GM06990 (cell line): ENCODE measurements at places on chromosomes 7 and 10.

GRCh38 chr10:111833251-111833650, 350.3 kb downstream of the GPAM start:
- no peak for DNase-seq

DNA sequence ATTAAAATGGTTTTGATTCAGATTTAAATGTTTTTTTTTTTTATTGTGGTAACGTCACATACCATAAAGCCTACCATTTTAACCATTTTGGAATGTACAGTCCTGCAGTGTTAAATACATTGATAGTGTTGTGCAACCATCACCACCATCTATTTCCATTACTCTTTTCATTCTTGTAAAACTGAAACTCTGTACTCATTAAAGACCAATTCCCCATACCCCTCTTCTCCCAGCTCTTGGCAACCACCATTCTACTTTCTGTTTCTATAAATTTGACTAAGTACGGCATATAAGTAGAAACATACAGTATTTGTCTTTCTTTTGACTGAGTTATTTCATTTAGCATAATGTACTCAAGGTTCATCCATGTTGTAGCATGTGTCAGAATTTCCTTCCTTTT, 96.2 kb downstream of the EXOC4 start:
- DNase-seq = no peak

GRCh38 chr7:94389381-94389780, 5.3 kb upstream of the COL1A2 start:
- DNase-seq = no peak

- no peak for DNase-seq
Observed at GRCh38 chr10:8499312-8499711, 444.8 kb downstream of the GATA3 start.

GRCh38 chr10:88293651-88294230, 289.4 kb downstream of the RNLS start:
- no peak for DNase-seq

- peak; percentile 6 for DNase-seq
Observed at GRCh38 chr7:131424219-131424822, 96.6 kb downstream of the MKLN1 start.

- DNase-seq = no peak
Observed at GRCh38 chr7:136923111-136923667, 54.7 kb downstream of the CHRM2 start.

GRCh38 chr7:148698007-148698396, 701 bp upstream of the CUL1 start:
- DNase-seq = no peak

- no peak for DNase-seq
Observed at GRCh38 chr10:83343676-83344075, 795.6 kb upstream of the GHITM start.

GRCh38 chr7:42407021-42407710, 170.2 kb upstream of the GLI3 start:
- DNase-seq = no peak

DNA sequence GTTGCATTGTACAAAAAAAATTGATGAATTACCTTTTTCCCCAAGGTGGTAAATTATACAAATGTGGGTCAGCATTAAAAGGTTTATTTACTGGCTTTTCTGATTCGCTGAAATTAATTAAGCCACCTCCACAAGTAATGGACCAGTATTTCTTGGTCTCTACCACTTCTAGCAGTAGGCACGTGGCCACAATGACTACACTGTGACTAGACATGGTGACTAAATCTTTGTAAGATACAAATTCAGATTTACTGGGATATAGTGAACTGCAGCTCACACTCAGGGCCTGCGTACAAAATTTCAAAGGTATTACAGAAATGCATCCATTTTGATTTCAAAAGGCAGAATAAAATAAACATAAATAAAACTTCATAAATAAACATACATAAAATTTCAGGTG, 10.9 kb downstream of the HPSE2 start:
- no peak for DNase-seq

- DNase-seq = no peak
Observed at GRCh38 chr7:130441408-130441869, 623 bp upstream of the CEP41 start.

DNA sequence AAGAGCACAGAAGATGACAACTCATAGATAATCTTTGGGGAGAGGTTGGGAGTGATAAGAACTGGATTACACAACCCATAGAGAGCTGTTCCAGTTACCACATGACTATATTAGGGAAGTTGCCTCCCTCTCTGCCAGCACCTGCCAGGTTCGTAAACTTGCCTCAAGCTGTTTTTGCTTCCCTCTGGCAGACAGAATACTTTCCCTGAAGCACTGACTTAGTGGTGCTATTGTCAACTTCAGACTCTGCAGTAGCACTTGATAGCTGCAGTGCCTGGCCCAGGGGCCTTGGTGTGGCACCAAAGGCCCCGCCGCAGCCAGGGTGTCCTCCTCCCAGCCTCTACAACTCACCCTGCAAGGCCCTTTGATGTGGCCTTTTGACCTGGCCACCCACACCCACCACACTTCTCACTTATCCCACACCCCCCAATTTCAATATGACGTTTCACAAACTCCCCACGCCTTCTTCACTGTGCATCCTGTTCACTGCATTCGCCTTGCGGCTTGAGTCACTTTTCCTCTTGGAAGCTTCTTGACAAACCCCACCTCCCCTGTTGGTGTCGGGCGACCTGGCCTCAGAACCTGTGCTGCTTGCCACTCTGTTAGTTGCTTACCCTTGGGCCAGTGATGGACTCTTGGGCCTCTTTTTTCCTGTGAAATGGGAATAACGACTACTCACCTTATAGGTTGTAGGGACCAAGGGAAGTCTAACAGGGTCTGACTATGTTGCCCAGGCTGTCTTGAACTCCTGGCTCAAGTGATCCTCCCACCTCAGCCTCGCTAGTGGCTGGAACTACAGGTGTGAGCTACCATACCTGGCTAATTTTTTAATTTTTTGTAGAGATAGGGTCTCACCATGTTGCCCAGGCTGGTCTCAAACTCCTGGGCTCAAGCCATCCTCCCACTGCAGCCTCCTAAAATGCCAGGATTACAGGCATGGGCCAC, 50.2 kb upstream of the PODXL start:
- DNase-seq = no peak

- no peak for DNase-seq
Observed at GRCh38 chr10:129936923-129937300, 27.2 kb downstream of the EBF3 start.

DNA sequence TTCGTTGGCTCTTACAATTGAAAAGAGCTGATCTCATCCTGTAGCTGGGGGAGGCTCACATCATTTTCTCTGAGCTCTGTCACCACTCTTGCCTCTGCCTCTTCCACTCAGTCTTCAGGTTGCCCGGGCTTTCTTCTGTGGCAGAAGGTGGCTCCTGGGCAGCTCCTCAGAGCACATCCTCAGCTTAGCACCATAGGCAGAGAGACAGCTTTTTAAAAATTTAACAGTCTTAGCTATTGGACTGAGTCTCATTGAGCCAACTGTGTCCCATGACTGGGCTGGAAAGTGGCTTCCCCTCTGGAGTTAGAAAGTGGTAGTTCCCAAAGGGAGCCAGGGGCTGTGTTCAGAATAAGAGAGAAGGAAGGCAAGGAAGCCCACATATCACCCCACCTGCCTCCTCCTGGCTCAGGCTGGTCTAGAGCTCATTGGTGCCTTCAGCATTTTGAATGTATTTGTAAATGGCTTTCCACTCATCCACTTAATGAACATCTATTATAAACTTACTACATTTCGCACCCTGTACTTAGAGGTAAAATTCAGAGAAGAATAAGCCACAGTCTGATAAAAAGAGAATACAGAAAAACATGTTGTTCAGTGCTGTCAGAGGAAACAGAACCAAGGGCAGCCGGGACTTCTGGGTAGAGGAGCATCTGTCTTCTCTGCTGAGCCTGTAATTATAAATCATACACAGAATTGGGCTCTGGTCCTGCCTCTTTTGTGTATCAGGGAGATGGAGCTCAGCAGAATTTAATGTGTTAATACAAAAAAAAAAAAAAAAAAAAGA, 119.3 kb downstream of the WDFY4 start:
- DNase-seq = no peak

GRCh38 chr7:132685277-132685676, 109.0 kb upstream of the PLXNA4 start:
- DNase-seq = no peak

GRCh38 chr7:151007469-151007898, 16.7 kb downstream of the NOS3 start:
- no peak for DNase-seq

GRCh38 chr10:66717231-66717981, 208.4 kb upstream of the LRRTM3 start:
- no peak for DNase-seq

DNA sequence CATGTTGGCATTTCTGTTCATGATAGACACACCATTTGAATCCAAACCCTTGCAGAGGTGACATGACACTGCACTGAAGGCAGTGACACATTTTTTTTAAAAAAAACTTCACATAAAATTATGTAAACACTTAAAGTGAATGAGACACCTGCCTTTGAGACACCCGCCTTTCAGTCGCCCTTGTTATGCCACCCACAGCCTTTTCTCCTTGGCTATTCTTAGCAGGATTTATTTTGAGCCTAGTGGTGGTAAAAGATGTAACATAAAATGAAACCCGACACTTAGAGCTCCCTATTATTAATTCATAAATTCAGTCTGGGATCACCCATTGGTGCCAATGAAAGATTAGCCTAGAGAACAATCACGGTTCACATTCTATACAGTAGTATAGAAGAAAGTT, 161.3 kb downstream of the DYNC1I1 start:
- DNase-seq = no peak

DNA sequence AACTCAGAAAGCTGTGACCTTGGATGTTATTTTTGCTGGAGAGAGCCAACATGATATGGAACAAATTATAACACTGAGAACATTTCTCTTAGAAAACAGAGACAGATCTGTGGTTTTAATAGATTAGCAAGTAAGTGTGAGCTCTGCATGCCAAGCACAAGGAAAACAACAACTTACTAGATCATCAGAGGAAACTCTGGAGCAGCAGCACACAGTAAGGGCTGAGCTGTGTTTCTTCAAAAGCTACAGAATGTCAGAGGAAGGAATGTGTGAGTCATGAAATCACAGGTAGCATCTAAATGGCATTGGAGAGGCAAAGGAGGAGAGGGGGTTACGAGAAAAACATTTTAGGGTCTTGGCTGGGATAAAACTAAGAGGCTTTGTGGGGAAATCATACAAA, 283.4 kb upstream of the FZD8 start:
- no peak for DNase-seq

- DNase-seq = peak; percentile 9
Observed at GRCh38 chr7:77558284-77558967, 21.3 kb downstream of the PTPN12 start.

DNA sequence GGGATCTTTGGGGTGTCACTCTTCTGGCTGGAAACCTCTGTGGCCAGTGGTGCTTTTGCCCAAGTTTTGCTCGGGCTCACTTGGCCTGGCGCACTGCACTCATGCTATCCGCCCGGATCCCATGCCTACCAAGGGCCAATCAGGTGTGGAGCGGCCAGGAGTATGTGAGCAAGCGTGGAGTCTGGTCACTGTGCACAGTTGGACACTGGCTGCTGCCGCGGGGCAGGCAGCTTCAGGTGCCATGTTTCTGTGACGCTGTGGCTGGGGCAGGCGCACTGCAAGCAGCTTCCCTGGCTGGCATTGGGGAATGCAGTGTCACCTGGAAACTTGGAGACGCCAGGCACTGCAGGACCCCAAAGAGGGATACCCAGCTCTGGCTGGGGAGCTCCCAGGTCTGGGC, 45.3 kb downstream of the NEUROG3 start:
- DNase-seq = no peak

DNA sequence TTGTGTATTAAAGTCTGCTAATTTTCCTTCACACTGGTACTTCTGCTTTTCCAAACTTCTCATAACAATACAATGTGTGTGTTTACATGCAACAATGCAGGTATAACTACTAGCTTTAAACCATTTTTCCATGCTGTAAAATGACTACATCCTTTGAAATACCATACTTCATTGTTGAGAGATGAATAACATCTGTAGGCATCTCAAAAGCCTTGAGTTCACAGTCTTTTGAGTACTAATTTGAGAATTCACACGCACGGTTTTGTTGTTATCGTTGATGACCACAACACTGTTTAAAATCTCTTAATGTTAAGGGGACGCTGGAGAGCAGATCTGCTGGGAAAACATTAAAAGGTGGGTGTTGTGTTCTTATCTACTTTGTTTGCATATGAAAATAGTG, 37.4 kb downstream of the SEMA3A start:
- no peak for DNase-seq

- no peak for DNase-seq
Observed at GRCh38 chr10:70889291-70889690, 926 bp upstream of the PCBD1 start.

- DNase-seq = no peak
Observed at GRCh38 chr7:29217113-29217512, 22.5 kb downstream of the CHN2 start.

DNA sequence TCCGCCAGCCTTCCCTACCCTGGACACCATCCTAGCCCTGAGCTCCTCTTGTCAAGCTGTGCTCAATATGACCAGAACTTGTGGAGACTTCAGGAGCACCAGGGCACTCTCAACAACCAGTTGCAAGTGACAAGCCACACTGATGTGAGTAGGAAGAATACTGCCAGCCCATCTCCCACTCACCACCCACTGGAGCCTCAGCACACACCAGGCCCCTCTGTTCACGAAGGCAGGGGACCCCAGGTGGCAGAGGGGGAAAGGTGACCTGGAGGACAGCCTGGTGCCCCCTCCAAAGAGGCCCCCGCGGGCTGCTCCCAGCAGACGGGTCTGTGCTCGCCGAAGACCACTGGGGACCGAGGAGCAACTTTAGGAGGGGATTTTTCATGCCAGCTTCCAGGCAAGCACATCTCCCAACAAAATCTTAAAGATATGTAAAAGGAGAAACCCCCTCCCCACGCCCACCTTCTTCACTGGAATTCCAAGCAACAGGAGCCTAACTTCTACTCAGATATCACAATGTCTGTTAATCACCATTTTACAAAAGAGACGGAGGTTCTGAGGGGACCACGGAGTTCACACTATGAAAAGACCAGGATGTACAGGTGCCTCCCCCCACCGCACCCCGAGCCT, 1.0 kb downstream of the MMD2 start:
- DNase-seq = no peak

DNA sequence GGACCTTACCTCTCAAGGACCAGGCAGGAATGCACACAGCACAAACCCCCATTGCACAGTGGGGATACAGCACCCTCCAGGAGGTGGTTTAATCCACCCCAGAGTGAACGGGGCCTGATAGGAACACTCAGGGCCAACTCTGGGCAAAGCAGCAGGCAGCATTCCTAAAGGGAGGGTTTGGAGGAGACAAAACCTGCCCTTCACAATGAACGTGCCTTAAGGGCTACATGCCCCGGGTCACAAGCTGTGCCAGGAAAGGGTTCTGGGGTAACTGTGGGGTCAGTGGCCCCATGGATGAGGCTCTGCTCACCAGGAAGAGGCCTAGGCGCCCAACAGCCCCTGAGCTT, 1.1 kb downstream of the GPRIN2 start:
- no peak for DNase-seq

- DNase-seq = no peak
Observed at GRCh38 chr7:33452805-33453502, 323.6 kb downstream of the BBS9 start.
